ENCODE measurements at places on chromosomes 3 and 15.

DNA sequence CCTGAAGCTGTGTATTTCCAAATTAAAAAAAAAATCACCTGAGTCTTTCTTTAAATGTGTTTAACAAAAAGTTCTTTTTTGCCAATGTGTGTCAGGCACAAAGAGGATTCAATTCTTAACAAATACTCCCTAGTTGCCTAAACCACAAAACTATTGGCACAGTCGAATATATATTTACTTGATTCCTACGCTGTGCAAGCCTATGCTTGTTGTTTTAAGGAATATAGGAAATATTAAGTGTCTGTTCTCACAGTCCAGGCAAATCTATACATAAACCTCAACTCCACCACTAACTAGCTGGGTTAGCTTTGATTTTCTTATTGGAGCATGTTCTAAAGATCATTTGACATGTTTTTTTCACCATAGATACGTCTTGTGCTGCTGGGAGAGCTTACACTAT, 571.0 kb downstream of the PYDC2 start:
- DNase-seq, result no peak

- no peak for DNase-seq
These were observed 61.6 kb upstream of the TGFBR2 start for GRCh38 chr3:30544812-30545211.

- DNase-seq, result peak; percentile 12
These were observed 34.5 kb downstream of the ESYT3 start for GRCh38 chr3:138468886-138469285.

DNA sequence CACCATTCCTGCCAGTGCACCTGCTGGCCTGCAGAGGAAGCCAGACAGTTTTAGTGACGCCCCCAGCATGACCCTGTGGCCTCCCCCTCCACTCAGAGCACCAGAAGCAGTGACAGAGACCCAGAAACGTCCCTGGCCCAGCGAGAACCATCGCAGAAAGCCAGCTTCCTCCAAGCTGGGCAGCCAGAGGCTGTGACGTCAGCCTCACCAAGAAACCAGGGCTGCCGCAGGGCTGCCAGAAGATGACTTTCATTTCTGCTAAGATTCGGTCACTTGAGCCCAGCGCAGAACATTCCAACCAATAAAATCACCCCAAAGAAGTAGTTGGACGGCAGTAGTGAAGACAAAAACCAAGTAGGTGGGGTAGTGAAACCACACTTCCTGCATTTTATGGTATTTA, 29.6 kb upstream of the RPL32 start:
- no peak for DNase-seq
